Hypothalamus (tissue), 51 donors: ENCODE measurements at places on chromosomes 13 and 19.

- DNase-seq, result no peak
These were observed 11.5 kb upstream of the ILF3 start for GRCh38 chr19:10642473-10643171.

GRCh38 chr19:30109565-30109964 lies 167.5 kb downstream of the URI1 start:
- DNase-seq, result no peak

GRCh38 chr13:51525567-51526167 lies 58.6 kb upstream of the WDFY2 start:
- no peak for DNase-seq

DNA sequence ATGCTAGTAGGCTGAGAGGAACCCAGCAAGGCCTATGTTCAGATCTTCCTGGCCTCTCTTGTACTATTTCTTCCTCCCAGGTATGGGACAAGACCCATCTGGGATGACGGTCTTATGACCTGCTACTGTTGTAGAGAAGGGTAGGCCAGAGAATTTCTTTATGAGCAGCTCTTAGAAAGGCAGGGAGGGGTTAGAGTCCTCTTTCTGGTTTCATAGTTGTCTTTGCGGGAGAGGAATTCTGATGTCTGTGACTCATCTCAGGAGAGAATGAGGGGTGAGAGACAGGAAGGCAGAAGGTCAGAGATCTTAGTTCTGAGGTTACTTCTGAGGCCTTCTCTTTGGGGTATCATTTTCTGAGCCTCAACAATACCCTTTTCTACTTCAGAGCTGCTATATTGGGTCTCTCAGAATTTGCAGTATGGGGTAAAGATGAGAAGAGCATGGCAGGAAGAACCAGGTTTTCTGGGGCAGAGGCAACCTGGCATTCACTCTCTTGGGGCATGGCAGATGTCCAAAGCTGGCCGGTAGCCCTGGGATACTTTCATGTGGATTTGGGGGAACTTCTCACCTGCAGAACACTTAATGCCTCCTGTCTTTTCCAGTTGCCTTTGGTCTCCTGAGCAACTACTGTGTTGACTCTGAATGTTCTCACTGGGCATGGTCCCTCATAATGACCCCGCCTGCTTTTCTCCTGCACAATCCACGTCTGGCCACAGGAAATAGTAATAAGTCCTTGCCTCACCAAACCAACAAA lies 154.4 kb downstream of the GGACT start:
- no peak for DNase-seq

DNA sequence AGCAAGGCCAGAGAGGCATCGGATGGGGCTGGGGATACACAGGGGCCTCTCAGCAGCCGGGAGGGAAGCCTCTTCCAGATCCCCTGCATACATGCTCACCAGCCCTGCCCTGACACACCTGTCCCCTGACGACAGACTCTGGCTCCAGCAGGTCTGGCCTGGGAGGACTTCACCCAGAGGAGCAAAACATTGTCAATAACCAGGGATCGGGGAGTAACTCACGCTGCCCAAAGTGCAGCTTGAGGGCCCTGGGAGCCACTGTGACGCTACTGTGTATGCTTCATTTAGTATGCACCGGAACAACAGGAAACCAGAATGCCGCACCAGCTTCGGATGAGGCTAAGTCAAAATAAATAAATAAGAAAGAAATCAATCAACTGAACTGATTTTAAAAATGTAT lies 12.4 kb upstream of the CD22 start:
- no peak for DNase-seq

- DNase-seq, result no peak
These were observed 55.3 kb downstream of the STK24 start for GRCh38 chr13:98521461-98522247.

GRCh38 chr13:19567820-19568534 lies 6.6 kb upstream of the TPTE2 start:
- no peak for DNase-seq

DNA sequence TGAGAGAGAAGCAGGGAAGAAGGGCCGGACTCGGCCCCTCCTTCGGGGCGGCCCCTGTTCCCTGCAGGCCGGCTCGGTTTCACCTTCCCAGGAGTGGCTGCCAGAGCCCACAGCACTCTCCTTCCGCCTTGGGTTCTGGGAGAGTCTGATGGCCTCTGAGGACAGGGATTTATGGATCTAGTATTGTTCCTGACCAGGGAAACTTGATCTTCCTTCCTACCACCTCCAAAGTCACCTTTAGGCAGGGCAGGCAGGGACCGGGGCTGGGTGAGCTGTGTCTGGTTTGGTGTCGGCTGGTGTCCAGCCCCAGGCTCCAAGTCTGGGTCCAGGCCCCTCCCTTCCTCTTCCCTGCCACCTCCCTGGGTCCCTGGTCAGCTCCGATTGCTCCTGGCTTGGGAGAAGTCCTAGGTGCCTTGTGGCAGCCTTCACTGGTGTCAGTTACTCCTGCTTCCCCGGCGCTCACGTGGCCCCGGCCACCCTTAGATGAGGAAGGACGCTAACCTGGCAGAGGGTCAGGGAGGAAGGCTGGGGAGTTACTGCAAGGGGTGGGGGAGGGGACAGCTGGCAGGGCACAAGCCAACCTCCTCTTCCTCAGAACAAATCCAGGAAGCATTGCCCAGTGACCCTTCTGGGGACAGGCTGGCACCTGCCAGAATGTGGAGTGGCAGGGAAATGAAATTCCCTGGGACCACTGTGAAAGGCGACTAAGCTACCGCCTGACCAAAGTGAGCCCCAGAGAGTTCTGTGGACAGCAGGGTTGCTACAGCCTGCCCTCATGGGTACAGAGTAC lies 18.8 kb downstream of the RFX1 start:
- DNase-seq, result peak; percentile 22

DNA sequence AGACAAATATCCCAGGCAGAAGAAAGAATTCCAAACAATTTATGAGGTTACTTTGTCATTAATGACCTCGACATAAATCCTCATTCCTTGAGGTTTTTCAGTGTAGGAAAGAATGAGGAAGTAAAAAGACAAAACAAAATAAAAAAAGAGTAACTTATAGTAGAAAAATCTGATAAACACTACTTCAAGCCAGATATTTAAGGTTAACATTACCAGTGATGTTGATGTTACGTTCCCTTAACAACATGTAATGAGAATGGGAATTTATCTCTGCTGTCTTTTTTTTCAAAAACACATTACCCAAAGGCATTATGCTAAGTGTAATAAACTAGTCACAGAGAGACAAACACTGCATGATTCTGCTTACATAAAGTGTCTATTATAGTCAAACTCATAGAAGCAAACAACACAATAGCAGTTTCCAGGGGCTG lies 935.1 kb downstream of the SLITRK1 start:
- no peak for DNase-seq

- DNase-seq, result peak; percentile 37
These were observed 4.3 kb downstream of the ZSCAN1 start for GRCh38 chr19:58037927-58038687.

DNA sequence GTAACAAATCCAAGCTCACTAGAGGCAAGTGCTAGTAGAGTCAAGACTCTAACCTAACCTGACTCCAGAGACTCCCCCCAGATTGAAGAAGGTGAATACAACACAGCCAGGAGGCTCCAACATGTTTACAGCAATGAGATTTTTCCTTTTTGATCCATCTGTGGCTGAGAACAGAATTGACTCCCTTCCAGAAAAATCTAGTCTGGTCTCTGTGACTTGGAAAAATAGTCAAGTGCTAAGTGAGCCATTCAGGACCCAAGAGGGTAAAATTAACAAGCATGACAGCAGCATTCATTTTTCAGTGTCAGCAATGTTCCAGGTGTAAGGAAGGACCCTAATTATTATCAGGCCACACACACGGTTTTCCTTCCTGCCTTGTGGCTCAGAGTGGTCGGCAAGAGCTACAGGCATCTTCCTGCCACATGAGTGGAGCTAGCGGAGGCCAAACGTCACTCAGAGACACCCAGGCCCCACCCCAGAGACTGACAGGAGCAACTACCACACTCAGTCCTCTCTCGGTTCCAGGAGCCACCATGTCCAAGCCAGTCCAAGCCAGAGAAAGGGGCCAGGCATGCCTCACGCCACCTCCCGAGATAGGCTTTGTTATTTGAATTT lies 395.1 kb downstream of the FOXO1 start:
- peak; percentile 9 for DNase-seq

- DNase-seq, result no peak
These were observed 122.0 kb downstream of the OLFM4 start for GRCh38 chr13:53150568-53150967.

- no peak for DNase-seq
These were observed 442.2 kb upstream of the KLF12 start for GRCh38 chr13:74576420-74576819.

GRCh38 chr13:32938314-32938713 lies 77.9 kb upstream of the KL start:
- no peak for DNase-seq

- DNase-seq, result peak; percentile 56
These were observed 397 bp downstream of the DACT3 start for GRCh38 chr19:46660551-46661019.

- no peak for DNase-seq
These were observed 201.1 kb downstream of the NBEA start for GRCh38 chr13:35143123-35143522.

- DNase-seq, result no peak
These were observed 3.1 kb upstream of the LYPD3 start for GRCh38 chr19:43468354-43469159.

GRCh38 chr13:64305246-64305645 lies 2889.6 kb upstream of the PCDH20 start:
- DNase-seq, result no peak

DNA sequence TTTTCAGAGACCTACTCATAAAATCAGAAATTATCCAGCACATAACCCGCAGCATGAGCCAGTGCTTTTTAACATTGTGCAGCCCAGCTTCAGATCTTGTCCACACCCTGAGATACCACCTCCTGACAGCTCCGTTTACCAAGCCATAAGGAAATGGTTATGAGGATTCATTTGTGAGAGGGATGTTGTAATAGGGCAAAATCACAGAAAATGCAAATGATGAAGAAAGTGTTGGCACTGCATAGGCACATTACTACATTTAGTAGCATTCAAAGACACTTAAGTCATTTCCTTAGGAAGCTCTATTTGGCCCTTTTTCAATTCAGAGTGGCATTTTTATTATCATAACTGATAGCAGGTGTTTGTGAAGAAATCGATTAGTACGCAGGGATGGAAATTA lies 277.5 kb downstream of the DNAJC15 start:
- no peak for DNase-seq

GRCh38 chr19:40803857-40804782 lies 5.1 kb downstream of the EGLN2 start:
- DNase-seq, result no peak

- no peak for DNase-seq
These were observed 1972.2 kb downstream of the OLFM4 start for GRCh38 chr13:55000844-55001243.
